ENCODE measurements at places on chromosomes 12 and 14.
A peak's percentile ranks its signal among the peaks of the same experiment; 100 is the strongest.

DNA sequence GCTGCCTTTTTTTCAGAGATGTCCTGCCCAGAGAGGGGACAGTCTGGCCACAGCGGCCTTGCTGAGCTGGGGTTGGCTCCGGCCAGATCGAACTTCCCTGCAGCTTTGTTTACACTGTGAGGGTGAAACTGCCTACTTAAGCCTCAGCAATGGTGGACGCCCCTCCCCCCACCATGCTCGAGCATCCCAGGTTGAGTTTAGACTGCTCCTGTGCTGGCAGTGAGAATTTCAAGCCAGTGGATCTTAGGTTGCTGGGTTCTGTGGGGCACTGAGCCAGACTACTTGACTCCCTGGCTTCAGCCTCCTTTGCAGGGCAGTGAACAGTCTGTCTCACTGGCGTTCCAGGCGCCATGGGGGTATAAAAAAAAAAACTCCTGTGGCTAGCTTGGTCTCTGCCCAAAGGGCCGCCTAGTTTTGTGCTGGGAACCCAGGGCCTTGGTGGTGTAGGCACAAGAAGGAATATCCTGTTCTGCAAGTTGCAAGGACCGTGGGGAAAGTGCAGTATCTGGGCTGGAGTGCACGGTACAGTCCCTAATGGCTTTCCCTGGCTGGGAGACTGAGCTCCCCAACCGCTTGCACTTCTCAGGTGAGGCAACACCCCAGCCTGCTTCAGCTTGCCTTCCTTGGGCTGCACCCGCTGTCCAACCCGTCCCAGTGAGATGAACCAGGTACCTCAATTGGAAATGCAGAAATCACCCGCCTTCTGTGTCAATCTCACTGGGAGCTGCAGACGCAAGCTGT lies 79.1 kb downstream of the LRIG3 start:
- DNase-seq: no peak

GRCh38 chr12:34294137-34294536 lies 271.8 kb downstream of the ALG10 start:
- peak; percentile 7 for DNase-seq

DNA sequence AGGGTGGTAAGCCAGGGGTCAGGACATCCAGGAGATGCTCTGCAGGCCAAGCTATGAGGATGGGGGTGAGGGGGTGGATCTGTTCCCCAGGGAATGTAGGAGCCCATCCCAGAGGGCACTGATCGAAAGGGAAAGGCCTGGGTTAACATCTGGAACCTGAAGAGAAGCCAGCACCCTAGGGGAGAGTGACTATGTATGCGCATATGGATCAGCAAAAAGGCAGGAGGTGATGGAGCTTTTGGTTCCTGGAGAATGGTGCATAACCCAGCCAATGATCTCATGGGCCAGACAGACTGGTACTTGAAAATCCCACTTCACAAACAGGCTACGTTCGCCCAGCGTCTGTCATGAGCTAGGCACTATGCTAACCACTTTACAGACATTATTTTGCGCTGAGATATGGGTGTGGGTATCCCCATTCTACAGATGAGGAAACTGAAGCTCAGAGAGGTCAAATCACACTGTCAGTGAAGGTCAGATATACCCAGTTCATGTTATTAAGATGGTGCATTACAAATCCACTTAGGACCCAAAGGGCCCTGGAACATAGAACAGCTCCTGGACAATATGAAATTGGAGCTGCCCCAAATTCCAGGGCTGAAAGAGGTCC lies 1.6 kb downstream of the CCDC63 start:
- no peak for DNase-seq

DNA sequence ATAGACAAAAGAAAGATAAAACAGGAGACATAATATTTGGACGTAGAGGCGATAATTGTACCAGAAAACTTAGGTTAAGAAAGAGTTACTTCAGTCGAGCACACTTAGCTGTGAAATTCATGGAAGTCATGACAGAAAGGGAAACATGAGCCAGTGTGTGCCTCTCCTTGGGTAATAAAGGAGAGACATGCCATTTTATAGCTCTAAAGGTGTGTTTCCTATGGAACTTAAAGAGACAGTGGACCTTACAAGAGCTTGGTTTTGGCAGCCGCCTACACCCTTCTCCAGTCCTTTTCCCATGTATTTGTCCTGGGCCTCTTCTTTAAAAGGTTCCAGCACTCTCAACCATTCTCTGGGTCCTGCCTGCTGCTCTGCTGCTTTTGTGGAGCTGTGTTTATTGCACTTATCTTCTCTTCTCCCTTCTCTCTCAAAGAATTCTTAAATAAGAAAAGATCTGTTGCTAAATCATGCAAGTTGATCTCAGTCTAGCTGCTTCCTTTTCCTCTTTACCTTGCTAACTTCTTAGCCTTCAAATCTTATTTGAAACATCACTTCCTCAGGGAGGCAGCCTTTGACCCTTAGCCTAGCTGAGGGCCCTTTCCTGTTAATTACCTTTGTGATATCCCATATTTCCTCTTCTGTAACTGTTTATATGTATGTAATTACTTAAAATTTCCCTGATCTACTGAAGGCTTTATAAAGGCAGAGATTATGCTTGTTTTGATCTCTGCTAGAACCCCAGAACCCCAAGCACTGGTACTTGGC lies 81.8 kb upstream of the EVL start:
- no peak for DNase-seq

- DNase-seq: peak; percentile 41
These were observed 57.3 kb downstream of the TTC7B start for GRCh38 chr14:90758959-90759358.

DNA sequence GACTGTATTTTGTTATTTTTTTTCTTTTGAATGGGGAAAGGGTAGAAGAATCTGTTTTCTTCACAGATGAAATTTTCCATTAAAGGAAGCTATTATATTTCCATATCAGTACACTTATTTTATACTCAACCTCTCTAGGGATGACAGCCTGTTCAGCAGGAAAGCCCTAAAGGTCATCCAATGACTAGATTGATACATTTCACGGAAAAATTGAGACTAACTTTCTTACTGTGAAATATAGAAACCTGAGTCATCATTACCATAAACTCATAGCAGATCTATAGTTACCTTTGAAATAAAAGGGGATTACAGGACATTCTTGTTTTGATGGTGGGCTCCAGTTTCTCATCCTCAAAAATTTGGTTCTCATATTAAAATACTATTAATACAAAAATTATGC lies 36.1 kb upstream of the PTCSC3 start:
- no peak for DNase-seq

- no peak for DNase-seq
These were observed 27.2 kb upstream of the PPP2R5C start for GRCh38 chr14:101734246-101734847.

DNA sequence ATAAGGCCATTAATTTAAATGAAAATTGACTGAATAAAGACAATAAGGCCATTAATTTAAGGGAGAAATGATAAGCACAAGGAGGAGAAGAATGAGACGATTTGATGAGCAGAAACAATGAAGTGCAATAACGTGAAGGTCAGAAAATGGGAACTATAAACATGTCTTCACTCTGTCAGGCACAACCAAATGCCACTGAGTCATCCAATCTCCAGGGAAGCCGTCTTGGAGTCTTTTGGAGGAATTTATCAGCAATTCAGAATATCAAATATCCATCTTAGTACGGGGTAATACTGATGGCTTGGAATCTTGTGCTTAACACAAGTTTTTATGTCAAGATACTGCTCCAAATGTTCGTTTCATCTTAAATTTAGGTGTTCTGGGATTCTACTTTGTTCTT lies 159.9 kb downstream of the CAPZA3 start:
- DNase-seq: no peak

- DNase-seq: no peak
These were observed 27.8 kb upstream of the CAPRIN2 start for GRCh38 chr12:30782316-30783173.

- DNase-seq: no peak
These were observed 12.4 kb upstream of the C12orf75 start for GRCh38 chr12:105317942-105318621.

DNA sequence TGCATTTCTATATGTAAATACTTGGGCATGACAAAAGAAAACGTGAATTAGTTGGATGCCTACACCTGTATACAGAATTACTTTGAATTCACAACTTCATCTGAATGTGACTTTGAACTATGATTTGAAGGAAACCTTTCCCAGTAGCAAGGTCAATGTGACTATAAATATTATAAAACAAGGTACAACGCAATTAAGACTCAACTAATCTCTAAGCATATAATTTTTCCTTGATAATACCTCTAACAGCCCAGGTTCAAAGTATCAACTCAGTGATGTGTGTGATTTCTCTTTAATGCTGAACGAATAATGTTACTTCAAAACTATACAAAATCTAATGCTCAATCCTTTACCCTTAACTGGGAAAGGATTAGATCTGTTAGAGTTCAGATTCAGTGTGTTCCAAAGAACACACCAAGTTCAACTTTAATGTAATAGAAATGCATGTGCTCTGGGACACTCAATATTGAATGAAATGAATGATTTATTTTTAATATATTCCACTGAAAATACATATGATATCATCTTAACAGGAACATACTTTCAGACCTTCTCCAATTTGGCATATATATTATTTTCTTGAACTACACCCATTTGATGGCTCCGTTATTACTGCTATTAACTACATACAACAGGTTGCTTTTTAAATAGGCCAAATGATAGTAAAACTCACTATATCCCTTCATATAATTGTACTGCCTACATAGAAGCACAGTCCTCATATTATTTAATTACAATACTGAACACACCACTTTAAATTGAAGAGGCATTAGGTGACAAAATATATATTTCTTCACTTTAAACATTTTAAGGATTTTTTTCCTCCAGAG lies 40.1 kb upstream of the MTERF2 start:
- DNase-seq: no peak

DNA sequence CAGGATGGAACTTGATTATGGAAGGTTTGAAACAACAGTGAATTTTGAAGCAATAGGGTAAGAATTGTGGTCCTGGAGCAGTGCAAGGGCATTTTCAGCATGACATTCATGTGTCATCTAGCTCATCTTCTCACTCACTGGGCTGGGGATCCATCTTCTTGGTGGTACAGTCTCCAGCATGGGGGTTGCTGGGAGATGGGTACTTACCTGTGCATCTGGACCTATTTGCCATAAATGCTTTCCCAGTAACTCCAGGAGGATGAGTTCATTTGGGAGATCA lies 7.2 kb downstream of the HSP90AA1 start:
- DNase-seq: no peak

DNA sequence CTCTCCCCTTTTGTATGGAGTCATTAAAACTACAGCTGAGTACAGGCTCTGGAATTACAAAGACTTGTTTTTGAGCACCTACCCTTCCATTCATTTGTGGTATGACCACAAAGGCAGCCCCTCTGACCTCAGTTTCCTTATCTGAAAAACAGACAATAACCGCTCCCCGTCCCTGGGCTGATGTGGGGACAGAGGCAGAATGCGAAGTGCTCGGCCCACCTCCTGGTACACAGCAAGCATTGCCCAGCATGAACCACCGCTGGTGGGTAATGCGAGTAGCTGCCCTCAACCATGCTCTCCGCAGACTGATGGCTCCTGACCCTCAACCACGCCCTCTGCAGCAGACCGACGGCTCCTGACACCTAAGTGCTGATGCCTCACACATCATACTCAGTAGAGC lies 22.4 kb downstream of the P2RX2 start:
- DNase-seq: no peak

- DNase-seq: no peak
These were observed 151.4 kb upstream of the AVPR1A start for GRCh38 chr12:63302269-63302940.

DNA sequence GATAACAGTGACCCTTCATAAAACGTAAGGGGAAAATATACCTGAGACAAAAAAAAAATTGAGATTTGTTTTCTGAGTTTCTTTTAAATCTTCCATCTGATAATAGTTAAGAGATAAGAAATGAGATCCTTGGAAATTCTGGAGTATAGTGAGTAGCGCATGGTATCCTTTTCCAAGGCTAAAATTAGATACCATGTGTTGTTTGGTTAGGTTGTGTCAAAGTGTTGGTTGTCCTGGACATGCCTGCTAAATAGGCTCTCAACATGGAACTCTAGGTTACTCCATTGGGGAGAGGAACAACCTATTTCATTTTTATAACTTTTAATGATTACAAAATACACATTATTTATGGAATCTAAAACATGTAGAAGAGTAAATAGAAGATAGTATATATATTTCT lies 14.8 kb downstream of the PYGL start:
- no peak for DNase-seq

DNA sequence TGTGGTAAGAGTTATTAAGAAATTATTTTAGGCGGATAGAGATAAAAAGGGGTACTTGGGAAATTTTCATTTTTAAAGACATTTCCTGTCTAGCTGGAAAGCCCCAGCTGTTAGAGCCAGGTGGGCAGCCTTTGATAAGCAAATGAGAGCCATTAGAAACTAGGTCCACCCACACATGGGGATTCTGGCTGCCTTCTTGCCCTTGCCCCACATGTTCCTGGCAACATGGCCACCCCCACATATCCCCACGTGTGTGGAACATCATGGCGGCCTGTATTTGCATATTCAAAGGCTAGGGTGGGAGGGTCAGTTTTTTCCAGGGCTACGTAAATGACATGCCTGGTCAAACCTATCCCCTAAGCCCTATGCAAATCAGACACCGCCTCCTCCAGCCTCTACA lies 1382.1 kb downstream of the AACS start:
- no peak for DNase-seq

DNA sequence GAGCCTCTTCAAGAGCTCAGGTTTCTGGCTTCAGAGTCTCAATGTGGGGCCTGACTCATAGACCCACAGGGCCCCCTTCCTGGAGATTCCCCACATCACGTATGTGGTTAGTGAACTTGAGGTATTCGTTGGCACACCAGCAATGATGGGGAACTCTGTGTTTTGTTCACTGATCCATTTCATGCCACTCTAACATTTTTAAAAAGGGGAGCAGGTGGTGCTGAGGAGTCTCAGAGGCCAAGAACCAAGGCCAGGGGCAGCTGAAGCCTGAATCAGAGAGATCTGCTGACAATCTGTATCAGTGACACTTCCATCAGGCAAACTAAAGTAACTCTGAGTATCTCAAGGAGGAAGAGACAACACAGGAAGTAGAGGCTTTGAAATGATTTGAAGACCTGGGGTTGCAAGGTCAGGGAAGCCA lies 323.4 kb downstream of the VRK1 start:
- no peak for DNase-seq

DNA sequence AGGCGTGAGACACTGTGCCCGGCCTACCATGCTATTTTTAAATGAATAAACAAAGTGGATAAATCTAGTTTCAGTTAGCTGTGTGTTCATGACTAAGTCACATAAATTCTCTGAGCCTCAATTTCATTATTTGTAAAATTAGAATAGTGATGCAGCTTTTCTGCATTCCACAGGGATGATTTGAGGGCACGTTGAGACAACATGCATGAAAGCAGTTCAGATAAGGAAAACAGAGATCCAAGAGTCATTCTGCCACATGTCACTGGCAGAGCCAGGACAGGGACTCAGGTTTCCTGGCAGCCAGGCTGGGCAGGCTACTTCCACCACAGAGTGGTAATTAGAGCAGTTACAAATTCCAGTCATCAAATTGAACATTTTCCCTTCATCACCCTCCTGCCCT lies 2.9 kb upstream of the PPP4R4 start:
- no peak for DNase-seq

DNA sequence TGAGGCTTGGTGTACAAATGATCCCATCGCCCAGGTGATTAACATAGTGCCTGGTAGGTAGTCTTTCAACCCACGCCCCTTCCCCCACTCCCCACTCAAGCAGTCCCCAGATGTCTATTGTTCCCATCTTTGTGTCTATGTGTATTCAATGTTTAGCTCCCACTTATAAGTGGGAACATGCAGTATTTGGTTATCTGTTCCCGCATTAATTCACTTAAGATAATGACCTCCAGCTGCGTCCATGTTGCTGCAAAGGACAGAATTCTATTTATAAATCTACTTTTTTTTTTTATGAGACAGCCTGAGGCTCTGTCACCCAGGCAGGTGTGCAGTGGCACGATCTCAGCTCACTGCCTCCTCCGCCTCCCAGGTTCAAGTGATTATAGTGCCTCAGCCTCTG lies 15.7 kb downstream of the SPX start:
- no peak for DNase-seq
